ENCODE measurements at places on chromosomes 1 and 21. TPM values are rescaled to one million over a fixed set of nuclear protein-coding genes. Genes with fewer than 3 reads are reported as not detected.

GRCh38 chr1:22296701-22297591, 154.0 kb upstream of the WNT4 start:
- H3K36me3 ChIP-seq, result no peaks in the 10 kb centered on the region
- peaks cover 4% of the 10 kb centered on the region for H3K27me3 ChIP-seq
- no peak for DNase-seq
- no peak overlapping the region for H3K4me3 ChIP-seq
- H3K27ac ChIP-seq, result no peak overlapping the region

CFHR1 gene
- 0.16 TPM for polyA plus RNA-seq

GRCh38 chr1:9454494-9455066, 84.7 kb upstream of the SLC25A33 start:
- H3K4me3 ChIP-seq, result no peak overlapping the region
- no peak overlapping the region for H3K27ac ChIP-seq

- peaks cover 39% of the 10 kb centered on the region for H3K4me1 ChIP-seq
- H3K4me3 ChIP-seq, result no peak overlapping the region
- H3K36me3 ChIP-seq, result no peaks in the 10 kb centered on the region
- no peaks in the 10 kb centered on the region for H3K27me3 ChIP-seq
- peak overlapping the region; percentile 83 for H3K27ac ChIP-seq
- peak; percentile 82 for DNase-seq
Observed at GRCh38 chr1:59593798-59594790, 220.7 kb upstream of the HOOK1 start.

CCSAP gene
- polyA plus RNA-seq, result 5.6 TPM

REN gene
- polyA plus RNA-seq, result 4.2 TPM

DNA sequence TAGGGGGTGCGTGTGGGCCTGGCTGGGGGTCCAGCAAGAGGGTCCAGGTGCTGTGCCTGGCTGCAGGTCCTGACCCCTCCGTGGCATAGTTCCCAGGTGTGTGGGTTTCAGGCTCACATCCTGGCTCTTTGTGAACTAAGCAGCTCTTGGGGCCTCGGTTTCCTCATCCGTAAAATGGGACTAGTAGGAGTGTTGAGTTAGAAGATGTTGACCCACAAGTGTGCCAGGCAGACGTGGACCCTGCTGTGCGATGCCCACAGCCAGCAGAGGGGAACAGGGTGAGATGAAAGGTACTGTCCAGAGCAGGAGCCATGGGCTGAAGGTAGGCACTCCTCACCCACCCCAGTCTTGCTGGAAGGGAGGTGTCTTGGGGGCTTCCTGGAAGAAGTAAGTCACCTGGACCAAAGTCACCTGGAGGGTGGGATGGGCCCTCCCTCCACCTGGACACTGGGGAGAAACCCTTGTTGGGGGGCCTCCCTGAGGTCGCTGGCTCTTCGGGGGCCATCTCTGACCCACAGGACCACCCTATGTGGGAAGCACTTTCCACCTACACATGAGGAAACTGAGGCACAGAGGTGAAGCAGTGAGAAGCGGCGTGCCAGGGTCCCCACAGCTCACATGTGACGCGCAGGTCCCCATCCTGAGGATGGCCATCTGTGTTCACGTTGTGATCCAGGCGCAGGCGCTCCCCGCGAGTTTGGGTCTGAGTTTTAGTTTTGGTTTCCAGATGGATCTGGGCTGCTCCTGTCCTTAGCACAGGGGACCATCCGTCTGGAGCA, 1.4 kb downstream of the ARHGEF16 start:
- H3K27ac ChIP-seq, result peak overlapping the region; percentile 99
- H3K27me3 ChIP-seq, result peaks cover 4% of the 10 kb centered on the region
- no peaks in the 10 kb centered on the region for H3K36me3 ChIP-seq
- H3K4me3 ChIP-seq, result peak overlapping the region; percentile 67

DNA sequence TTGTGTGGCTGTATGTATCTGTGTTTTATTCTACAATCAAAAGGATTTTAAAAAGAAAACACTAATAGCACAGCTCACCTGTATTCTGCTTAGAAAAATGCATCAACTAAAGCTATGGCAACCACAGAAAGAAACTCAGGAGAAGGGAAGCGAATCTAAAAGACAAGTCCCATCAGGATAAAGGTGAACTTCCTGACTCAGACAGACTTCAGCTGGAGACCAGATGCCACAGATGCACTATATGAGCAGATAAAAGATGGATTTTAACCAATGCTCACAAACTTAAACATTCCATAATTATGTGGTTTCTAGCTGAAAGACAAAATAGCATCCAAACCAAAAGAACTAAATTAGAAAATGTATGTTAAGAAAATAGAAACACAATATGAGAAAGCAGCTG, 231.0 kb downstream of the RERE start:
- H3K27ac ChIP-seq, result no peak overlapping the region
- H3K27me3 ChIP-seq, result no peaks in the 10 kb centered on the region
- no peaks in the 10 kb centered on the region for H3K4me1 ChIP-seq
- H3K4me3 ChIP-seq, result no peak overlapping the region

F13B gene
- 28.9 TPM for polyA plus RNA-seq

DNA sequence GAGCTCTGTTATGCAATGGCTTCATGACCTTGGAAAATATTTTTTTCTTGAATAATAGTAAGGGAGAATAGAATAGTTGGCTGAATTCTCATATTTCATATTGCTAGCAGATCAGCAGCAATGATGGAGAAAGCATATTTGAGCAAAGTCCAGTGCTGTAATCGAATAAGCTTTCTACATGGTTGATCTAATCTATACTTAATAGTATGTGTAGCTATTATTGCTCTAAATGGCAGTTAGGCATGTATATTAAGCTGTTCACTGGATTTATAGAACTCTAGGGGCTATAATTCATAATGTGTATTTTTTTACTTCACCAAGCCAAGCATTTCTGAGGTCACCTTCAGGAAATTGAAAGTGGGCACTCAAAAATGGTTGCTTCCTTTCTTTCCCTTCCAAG, 10.0 kb upstream of the IL19 start:
- no peak overlapping the region for H3K4me3 ChIP-seq
- H3K27me3 ChIP-seq, result no peaks in the 10 kb centered on the region
- no peaks in the 10 kb centered on the region for H3K36me3 ChIP-seq
- no peaks in the 10 kb centered on the region for H3K4me1 ChIP-seq

DNA sequence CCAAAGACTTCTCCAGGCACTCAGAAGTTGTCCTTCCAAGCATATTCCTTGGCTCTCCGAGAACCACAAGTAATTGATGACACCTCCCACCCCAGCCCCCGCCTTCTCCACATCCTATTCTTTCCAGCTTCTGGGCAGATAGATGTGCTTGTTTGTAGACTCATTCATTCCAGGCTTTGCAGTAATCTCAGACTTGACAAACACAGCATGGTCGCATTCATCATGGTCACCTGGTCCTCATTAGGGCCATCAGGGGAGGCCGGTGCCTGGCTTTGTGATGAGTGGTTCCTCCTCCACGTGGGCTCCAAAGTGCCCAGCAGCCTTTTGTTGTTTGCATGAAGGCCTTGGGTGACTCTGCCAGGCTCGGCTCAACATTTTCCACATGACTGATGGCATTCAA, 28.5 kb upstream of the KCNE2 start:
- H3K4me1 ChIP-seq, result peaks cover 11% of the 10 kb centered on the region
- H3K4me3 ChIP-seq, result no peak overlapping the region
- no peak for DNase-seq
- H3K27me3 ChIP-seq, result no peaks in the 10 kb centered on the region

DNA sequence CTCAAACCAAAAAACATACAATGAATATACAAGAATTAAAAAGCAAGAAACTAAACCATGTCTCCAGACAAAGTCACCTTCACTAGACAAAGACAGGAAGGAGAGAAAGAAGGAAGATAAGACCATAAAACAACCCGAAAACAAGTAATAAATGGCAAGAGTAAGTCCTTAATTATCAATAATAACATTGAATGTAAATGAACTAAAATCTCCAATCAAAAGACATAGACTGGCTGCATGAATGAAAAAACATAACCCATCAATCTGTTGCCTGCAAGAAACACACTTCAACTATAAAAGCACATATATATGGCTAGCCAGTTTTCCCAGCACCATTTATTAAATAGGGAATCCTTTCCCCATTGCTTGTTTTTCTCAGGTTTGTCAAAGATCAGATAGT, 100.8 kb upstream of the SAMSN1 start:
- H3K27me3 ChIP-seq, result no peaks in the 10 kb centered on the region
- DNase-seq, result no peak
- no peaks in the 10 kb centered on the region for H3K36me3 ChIP-seq

RBM11 gene
- polyA plus RNA-seq, result 2.2 TPM

DNA sequence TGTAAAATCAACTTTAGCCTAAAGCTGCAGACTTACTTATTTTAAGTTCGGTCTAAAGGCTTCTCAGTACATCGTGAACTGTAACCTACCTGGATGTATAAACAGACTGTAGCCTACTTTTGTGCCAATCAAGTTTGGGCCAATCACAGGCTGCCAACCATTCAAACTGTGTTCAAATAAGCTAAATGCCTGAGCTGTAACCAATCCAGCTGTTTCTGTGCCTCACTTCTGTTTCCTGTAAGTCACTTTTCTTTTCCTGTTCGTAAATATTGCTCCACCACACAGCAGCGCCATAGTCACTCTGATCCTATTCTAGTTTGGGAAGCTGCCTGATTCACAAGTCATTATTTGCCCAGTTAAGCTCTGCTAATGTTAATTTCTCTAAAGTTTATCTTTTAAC, 37.5 kb upstream of the SLAMF9 start:
- no peak overlapping the region for H3K4me3 ChIP-seq
- H3K27ac ChIP-seq, result peak overlapping the region; percentile 19
- H3K27me3 ChIP-seq, result no peaks in the 10 kb centered on the region
- DNase-seq, result peak; percentile 45
- H3K4me1 ChIP-seq, result peaks cover 5% of the 10 kb centered on the region

DNA sequence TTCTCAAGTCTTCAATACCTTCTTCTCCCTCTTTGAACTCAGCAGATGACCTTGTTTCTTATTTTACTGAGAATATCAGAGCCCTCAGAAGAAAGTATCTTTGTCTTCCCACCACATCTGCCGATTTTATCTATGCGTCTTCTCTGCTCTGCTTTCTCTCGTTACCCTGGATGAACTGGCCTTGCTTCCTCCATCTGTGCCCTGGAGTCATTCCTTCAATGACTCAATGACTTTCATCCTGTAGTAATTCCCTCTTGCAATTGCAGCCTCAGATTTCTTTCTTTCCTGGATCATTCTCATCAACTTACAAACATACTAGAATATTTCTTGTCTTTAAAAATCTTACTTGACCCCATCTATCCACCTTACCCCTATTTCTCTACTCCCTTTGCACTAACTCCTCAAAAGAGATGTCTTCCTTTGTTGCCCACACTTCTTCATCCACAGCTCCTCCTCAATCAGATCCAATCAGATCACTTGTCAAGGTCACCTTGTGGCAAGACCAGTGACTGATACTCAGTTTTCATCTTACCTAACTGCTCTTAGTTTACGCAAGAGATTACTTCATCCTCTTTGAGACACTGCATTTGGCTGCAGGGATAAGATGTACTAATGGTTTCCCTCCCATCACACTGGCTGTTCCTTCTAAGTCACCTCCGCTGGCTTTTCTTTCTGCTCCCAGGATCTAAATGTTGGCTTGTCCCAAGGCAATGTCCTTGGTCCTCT, 8.2 kb upstream of the TGFBR3 start:
- no peaks in the 10 kb centered on the region for H3K36me3 ChIP-seq
- no peak overlapping the region for H3K4me3 ChIP-seq

- no peak for DNase-seq
- H3K36me3 ChIP-seq, result no peaks in the 10 kb centered on the region
- no peak overlapping the region for H3K4me3 ChIP-seq
Observed at GRCh38 chr1:111776861-111777260, 21.2 kb downstream of the DDX20 start.

- no peaks in the 10 kb centered on the region for H3K36me3 ChIP-seq
- H3K27me3 ChIP-seq, result no peaks in the 10 kb centered on the region
- no peak for DNase-seq
- H3K27ac ChIP-seq, result no peak overlapping the region
- H3K4me3 ChIP-seq, result no peak overlapping the region
- H3K4me1 ChIP-seq, result no peaks in the 10 kb centered on the region
Observed at GRCh38 chr1:28341591-28341990, 12.8 kb downstream of the MED18 start.

DNA sequence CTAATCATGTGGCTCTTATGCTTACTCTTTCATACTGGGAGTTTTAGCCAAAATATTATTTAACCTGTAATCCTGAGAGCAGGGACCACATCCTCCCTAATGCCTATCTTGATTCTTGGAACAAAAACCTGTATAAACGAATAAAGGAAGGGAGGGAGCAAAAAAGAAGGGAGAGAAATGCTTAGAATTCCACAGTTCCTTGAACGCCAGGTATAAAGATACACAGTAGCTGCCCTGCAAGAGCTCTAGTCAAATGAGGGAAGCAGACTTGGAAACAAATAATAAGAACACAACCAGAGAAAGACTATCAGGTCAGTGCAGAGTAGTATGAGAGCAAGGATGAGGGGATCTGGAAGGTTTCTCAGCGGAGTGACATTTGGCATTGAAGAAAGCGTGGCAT, 116.3 kb downstream of the SLC30A10 start:
- no peak for DNase-seq
- no peaks in the 10 kb centered on the region for H3K4me1 ChIP-seq
- no peaks in the 10 kb centered on the region for H3K36me3 ChIP-seq
- peaks cover 21% of the 10 kb centered on the region for H3K27me3 ChIP-seq
- H3K4me3 ChIP-seq, result no peak overlapping the region

RBBP4 gene
- 159 TPM for polyA plus RNA-seq

GRCh38 chr1:65681096-65681495, 111.6 kb upstream of the PDE4B start:
- no peaks in the 10 kb centered on the region for H3K27me3 ChIP-seq
- no peak for DNase-seq
- H3K4me1 ChIP-seq, result no peaks in the 10 kb centered on the region
- no peak overlapping the region for H3K4me3 ChIP-seq
- no peak overlapping the region for H3K27ac ChIP-seq

GRCh38 chr1:15185617-15186016, 32.1 kb downstream of the TMEM51 start:
- DNase-seq, result no peak
- H3K4me1 ChIP-seq, result peaks cover 72% of the 10 kb centered on the region
- no peak overlapping the region for H3K4me3 ChIP-seq
- peak overlapping the region; percentile 58 for H3K27ac ChIP-seq
- no peaks in the 10 kb centered on the region for H3K27me3 ChIP-seq

UBE2G2 gene
- polyA plus RNA-seq, result 97.1 TPM

GRCh38 chr1:119150150-119150549, 9.7 kb upstream of the WARS2 start:
- H3K27me3 ChIP-seq, result no peaks in the 10 kb centered on the region
- DNase-seq, result no peak
- H3K36me3 ChIP-seq, result no peaks in the 10 kb centered on the region
- no peaks in the 10 kb centered on the region for H3K4me1 ChIP-seq

DLGAP3 gene
- polyA plus RNA-seq, result 0.42 TPM

DNA sequence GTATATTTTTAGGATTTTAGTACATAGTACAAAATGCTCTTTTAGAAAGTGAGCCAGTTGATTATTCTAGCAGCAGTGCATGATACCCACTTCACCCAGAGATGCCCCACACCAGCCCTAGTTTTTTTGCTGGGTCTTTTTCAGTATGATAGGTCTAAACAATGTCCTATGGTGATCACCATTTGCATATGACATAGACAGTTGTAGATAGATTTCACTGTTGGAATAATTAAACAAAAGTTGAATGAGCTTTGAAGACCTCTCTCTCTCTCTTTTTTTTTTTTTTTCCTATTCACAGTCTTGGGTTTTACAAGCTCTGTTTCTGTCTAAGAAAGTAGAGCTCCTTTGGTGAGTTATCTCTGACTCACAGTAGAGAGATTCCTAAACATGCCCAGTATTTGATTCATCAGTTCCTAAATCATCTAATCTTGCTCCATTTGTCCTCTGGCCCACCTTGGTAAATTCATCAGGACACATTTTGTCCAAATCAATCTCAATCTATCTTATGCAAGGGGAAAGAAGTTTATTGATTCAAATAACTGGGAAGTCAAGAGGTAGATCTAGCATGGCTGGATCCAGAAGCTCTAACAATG, 44.7 kb upstream of the VAV3 start:
- no peaks in the 10 kb centered on the region for H3K36me3 ChIP-seq
- H3K27me3 ChIP-seq, result no peaks in the 10 kb centered on the region
- peaks cover 2% of the 10 kb centered on the region for H3K4me1 ChIP-seq
- H3K27ac ChIP-seq, result no peak overlapping the region
- DNase-seq, result no peak
